ENCODE measurements at places on chromosomes 1 and 21. TPM values are rescaled to one million over a fixed set of nuclear protein-coding genes. Genes with fewer than 3 reads are reported as not detected.

The TNNT2 gene
- total RNA-seq = not detected

The FABP3 gene
- not detected for total RNA-seq

The RNF223 gene
- total RNA-seq = not detected

DNA sequence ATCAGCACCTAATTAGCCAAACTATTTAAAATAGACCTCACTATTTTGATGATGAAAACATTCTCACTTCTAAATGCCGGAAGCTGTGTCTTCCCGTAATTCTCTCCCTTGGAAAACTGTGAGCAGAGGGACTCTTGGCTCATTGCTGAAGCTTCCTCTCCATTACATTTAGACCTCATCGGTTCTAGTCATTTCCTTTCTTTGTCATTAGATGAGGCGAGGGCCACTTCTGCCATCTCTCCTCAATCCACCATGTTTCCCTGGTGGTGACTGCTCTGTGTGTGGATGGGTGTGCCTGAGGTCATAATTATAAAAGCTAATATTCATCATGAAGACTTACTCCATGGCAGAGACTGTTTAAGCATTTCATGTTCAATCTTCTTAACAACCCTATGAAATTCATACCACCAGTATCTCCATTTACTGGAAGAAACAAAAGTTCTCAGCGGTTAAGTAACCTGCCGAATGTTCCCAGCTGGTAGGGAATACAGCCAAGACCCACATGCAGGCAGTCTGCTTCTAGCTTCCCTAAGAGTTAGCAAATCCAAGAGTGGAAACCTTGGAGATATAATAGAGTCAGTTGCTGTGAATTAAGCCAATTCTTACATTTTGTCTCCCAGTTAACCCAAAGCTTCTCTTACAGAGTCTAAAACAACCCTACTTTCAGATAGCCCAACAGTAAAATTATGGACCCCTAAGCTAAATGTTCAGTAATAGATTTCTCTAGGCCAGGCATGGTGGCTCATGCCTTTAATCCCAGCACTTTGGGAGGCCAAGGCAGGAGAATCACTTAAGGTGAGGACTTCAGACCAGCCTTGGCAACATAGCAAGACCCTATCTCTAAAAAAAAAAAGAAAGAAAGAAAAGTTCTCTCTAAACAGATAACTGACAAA, 156.2 kb downstream of the ZBTB18 start:
- DNase-seq = no peak

GRCh38 chr1:6888268-6888667, 103.0 kb downstream of the CAMTA1 start:
- no peak for DNase-seq

DNA sequence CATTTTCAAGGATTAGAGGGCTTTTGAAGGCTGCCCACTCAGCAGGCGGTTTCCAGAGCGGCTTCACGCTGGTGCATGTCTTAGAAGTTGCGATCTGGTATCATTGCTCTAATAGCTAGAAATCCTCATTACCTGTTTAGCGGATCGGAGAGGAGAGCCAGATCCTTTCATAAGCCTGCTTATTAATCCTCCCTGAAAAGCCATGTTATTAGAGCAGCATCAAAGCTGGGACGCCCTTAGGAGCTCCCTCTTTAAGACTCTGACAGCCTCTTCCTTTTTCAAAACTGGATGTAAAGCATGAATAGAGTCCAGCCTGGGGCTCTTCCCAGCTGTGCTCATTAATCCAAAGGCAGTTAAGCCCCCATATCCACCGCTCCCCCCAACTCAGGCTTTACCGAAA, 13.9 kb upstream of the CTSE start:
- no peak for DNase-seq

DNA sequence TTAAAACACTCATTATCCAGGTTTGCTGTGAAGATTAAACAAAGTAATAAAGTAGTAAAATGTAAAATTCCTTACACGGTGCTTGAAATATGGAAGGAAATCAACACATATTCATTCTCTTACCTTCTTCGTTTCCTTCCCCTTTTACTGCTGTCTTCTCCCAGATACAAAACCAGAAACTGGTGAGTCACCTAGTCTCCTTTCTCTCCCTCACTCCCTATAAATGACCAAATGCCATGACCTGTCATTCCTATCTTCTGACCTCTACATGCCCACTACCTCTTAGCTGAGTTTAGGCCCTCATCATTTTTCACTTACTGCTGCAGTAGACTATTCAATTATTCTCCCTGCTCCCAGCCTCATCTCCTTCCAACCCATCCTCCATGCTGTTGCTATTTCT, 4.3 kb upstream of the NR1I3 start:
- DNase-seq = no peak

DNA sequence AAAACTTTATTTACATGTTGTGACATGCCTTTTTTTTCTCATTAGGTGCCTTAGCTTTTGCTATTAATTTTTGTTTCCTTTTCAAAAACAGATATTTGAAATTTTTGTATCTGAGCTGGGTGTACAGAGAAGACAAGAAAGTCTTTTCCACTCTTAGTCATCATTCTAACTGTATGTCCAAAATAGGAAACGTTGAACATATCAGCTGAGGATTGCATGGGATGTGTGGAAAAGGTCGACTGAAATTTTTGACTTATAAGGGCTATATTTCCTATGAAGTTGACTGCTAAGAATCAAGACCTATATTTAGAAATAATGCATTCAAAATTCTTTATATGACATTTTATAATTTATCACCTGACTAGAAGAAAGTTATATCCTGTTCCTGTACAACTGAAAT, 270.0 kb upstream of the ZRANB2 start:
- no peak for DNase-seq

- DNase-seq = no peak
Measured at GRCh38 chr1:85577419-85578320, 2.9 kb upstream of the CCN1 start.

DNA sequence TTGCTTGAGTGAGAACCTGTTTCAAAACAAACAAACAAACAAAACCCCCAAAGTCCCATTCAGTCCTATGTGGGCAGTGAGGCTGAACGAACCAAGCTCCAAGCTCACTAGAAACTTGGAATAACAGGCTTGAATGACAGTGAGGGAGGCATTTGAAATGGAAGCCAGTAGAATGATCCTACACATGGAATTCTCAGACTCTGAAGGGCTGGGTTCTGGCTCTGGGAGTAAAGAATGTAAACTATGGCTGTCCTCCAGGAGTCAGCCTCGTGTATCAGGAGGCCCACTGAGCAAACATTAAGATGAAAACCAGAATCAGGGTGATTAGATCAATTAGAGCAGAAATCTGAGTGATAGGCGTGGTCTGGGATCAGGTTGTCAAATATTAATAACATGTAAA, 14.9 kb downstream of the PCP4L1 start:
- DNase-seq = no peak

GRCh38 chr21:34974162-34974981, 74.7 kb downstream of the RUNX1 start:
- peak; percentile 92 for DNase-seq

DNA sequence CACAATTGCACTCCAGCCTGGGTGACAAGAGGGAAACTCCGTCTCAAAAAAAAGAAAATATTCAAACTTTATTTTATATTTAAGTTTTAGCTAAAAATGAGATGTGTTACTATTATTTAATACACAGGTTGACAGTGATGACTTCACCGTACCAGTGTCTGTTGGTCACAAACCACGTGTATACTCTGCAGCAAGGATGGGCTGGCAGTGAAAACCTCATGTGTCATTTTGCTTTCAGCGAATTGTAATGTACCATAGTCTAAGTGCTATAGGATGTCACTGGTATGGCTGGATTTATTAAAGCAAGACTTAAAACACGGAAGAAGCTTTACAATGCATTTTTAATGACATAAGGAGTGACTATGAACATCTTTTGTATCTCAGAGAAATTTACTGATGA, 28.1 kb upstream of the NHLH2 start:
- DNase-seq = no peak

Measured in CD4-positive, CD25-positive, alpha-beta regulatory T cell (primary cell).